ENCODE measurements at places on chromosomes 12 and 14.

GRCh38 chr12:124754949-124755800 lies 108.5 kb downstream of the SCARB1 start:
- peaks cover 11% of the 10 kb centered on the region for H3K27me3 ChIP-seq
- DNase-seq = no peak
- peaks cover 4% of the 10 kb centered on the region for H3K4me1 ChIP-seq
- H3K4me3 ChIP-seq = no peak overlapping the region
- H3K36me3 ChIP-seq = no peaks in the 10 kb centered on the region

GRCh38 chr12:121388421-121388981 lies 11.4 kb upstream of the RNF34 start:
- no peaks in the 10 kb centered on the region for H3K27me3 ChIP-seq
- H3K27ac ChIP-seq = no peak overlapping the region
- no peaks in the 10 kb centered on the region for H3K36me3 ChIP-seq

- H3K4me1 ChIP-seq = peaks cover 18% of the 10 kb centered on the region
- peak overlapping the region; percentile 82 for H3K27ac ChIP-seq
- peaks cover 15% of the 10 kb centered on the region for H3K36me3 ChIP-seq
- peak overlapping the region; percentile 98 for H3K4me3 ChIP-seq
These were observed 1.5 kb downstream of the PLEKHA5 start for GRCh38 chr12:19131025-19131444.

- no peaks in the 10 kb centered on the region for H3K4me1 ChIP-seq
- H3K27me3 ChIP-seq = no peaks in the 10 kb centered on the region
- no peak for DNase-seq
- H3K4me3 ChIP-seq = no peak overlapping the region
These were observed 543.9 kb upstream of the LRFN5 start for GRCh38 chr14:41062826-41063225.

DNA sequence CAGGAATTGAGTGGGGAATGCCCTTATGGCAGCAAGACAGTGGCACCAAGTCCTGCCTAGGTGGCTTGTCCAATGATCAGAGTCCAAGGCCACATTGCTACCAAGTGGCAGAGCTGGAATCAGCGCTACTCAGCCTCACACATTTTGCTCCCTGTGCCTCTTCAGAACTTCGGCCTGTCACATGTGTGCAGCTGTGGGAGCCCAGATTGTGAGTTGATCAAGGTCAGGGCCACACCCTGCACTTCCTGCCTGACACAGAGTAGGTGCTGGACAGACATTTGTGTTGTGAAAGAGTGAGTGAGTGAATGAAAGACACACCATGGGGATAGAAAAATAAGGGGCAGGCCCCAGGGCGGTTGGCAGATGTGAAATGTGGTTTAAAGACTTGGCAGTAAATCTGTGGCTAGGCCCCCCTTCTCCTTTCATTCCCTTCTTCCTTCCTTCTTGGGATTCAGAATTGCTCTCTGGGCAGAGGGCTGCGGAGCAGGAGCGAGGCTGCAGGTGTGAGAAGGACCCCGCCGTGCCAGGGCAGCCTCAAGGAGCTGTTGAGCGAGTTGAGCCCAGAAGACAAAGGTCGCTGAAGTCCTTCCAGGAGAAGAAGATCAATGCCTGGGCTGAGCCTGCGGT lies 83.5 kb downstream of the SLC25A47 start:
- H3K27me3 ChIP-seq = no peaks in the 10 kb centered on the region
- DNase-seq = no peak
- peaks cover 10% of the 10 kb centered on the region for H3K4me1 ChIP-seq
- peaks cover 3% of the 10 kb centered on the region for H3K36me3 ChIP-seq

GRCh38 chr14:65206078-65206447 lies 103.7 kb upstream of the MAX start:
- DNase-seq = no peak
- H3K36me3 ChIP-seq = no peaks in the 10 kb centered on the region
- H3K27me3 ChIP-seq = peaks cover 3% of the 10 kb centered on the region
- no peak overlapping the region for H3K4me3 ChIP-seq
- peaks cover 13% of the 10 kb centered on the region for H3K4me1 ChIP-seq

DNA sequence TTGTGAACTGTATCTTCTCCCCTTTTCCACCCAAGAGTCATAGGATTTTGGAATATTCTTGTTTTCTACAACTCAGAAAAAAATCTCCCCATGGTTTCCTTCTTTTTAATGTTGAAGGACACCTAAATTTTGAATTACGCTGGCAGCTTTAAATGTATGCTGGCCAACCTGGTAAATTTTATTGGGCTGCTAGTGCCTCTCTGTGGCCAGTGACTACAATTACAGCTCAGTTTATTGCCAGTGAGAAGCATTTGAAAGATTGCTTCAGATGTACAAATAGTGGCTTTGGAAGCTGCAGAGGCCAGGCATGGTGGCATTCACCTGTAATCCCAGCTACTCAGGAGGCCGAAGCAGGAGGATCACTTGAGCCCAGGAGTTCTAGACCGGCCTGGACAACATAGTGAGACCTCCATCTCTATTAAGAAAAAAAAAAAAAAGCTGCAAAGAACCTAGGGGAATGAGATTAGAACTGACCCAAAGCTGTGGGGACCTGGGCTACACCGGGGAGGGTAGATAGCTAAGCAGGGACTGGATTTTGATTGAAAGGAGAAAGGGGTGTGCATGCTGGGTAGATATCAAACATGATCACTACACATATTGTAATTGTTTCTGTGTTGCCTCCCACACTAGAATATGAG lies 7.6 kb upstream of the RAB21 start:
- H3K4me1 ChIP-seq = no peaks in the 10 kb centered on the region
- H3K27me3 ChIP-seq = no peaks in the 10 kb centered on the region
- no peak overlapping the region for H3K4me3 ChIP-seq
- no peaks in the 10 kb centered on the region for H3K36me3 ChIP-seq
- H3K27ac ChIP-seq = no peak overlapping the region

- peaks cover 4% of the 10 kb centered on the region for H3K27me3 ChIP-seq
- no peak for DNase-seq
- H3K4me3 ChIP-seq = no peak overlapping the region
- no peak overlapping the region for H3K27ac ChIP-seq
- peaks cover 8% of the 10 kb centered on the region for H3K36me3 ChIP-seq
- peaks cover 20% of the 10 kb centered on the region for H3K4me1 ChIP-seq
These were observed 4.5 kb downstream of the NOVA1 start for GRCh38 chr14:26593357-26593756.

DNA sequence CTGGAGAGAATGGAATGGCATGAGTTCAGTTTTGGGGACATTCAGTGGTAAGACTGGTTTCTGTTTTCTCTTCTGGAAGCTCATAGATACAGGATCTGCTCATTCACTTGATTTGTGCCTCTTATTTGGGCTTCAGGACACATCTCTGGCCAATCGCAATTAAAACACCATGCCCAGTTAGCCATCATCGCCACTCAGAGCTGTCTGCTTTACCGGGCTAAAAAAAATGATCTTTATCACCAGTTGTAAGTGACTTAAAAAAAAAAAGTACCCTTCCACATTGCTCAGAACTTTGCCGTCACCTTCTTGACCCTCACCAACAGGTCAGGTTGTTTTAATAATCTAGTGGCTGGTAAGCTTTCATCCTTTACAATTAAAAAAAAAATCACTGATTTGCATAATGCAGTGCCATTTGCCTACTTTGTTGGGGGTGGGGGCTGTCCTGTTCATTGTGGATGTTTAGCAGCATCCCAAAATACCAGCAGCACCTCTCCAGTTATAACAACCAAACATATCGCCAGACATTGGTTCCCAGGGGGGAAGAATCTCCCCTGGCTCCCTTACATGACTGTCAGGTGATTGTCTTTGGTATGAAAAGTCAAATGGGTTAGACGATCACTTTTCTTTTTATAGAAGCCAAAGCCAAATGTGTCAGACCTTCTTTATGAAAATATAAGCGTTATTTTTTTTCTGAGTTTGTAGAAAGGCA lies 150.1 kb downstream of the PRKCH start:
- peaks cover 50% of the 10 kb centered on the region for H3K4me1 ChIP-seq
- peak overlapping the region; percentile 30 for H3K27ac ChIP-seq
- H3K4me3 ChIP-seq = no peak overlapping the region
- H3K36me3 ChIP-seq = peaks cover 4% of the 10 kb centered on the region

GRCh38 chr12:116621194-116621593 lies 62.0 kb downstream of the MAP1LC3B2 start:
- no peak for DNase-seq
- peaks cover 9% of the 10 kb centered on the region for H3K27me3 ChIP-seq
- H3K4me1 ChIP-seq = peaks cover 12% of the 10 kb centered on the region

GRCh38 chr12:11694528-11694927 lies 45.1 kb downstream of the ETV6 start:
- H3K4me3 ChIP-seq = no peak overlapping the region
- peaks cover 23% of the 10 kb centered on the region for H3K36me3 ChIP-seq
- DNase-seq = no peak
- peaks cover 3% of the 10 kb centered on the region for H3K27me3 ChIP-seq
- peaks cover 33% of the 10 kb centered on the region for H3K4me1 ChIP-seq
- H3K27ac ChIP-seq = no peak overlapping the region

DNA sequence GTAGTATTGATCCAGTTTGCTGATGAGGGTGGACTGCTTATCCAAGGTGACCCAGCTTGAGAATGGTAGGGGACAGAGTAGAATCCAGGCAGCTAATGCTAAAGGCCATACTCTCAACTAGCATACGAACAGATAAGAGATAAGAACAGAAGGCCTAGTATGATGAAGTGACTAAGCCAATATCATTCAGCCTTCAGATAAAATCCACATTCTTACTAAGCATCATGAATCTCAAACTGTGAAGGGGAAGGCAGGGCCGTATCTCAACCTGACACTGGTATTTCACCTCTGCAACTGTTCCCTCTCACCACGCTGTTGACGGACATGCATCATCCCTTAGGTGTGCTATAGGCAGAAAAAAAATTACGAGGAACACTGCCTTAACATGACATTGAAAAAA lies 8.1 kb upstream of the CKAP4 start:
- H3K4me1 ChIP-seq = peaks cover 5% of the 10 kb centered on the region
- H3K4me3 ChIP-seq = no peak overlapping the region
- H3K27ac ChIP-seq = no peak overlapping the region
- DNase-seq = no peak
- no peaks in the 10 kb centered on the region for H3K27me3 ChIP-seq
- no peaks in the 10 kb centered on the region for H3K36me3 ChIP-seq

GRCh38 chr12:89935850-89936249 lies 227.2 kb upstream of the ATP2B1 start:
- H3K36me3 ChIP-seq = no peaks in the 10 kb centered on the region
- peaks cover 5% of the 10 kb centered on the region for H3K4me1 ChIP-seq
- no peak overlapping the region for H3K4me3 ChIP-seq
- no peaks in the 10 kb centered on the region for H3K27me3 ChIP-seq
- H3K27ac ChIP-seq = no peak overlapping the region

GRCh38 chr14:103121846-103122584 lies 1.2 kb upstream of the TNFAIP2 start:
- peaks cover 28% of the 10 kb centered on the region for H3K4me1 ChIP-seq
- DNase-seq = peak; percentile 79
- H3K36me3 ChIP-seq = peaks cover 3% of the 10 kb centered on the region
- H3K27ac ChIP-seq = peak overlapping the region; percentile 88

DNA sequence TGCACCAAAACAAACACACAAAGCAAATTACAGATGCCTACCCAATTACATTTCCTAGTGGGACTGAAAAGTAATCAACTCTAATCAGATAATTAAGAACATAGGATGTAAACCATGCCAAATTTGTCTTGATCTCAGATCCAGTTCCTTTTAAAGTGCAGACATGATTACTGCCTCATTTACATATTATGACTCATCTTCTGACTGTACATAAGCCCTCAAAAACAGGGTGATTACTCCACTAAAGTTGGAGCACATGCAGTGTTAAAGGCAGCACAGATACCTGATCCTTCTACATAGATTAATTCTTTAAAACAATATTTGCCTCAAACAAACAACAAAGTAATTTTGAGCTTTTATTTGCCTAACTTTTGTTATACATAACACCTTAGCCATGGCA lies 337.2 kb downstream of the RPS29 start:
- H3K27me3 ChIP-seq = no peaks in the 10 kb centered on the region
- no peak overlapping the region for H3K27ac ChIP-seq
- no peaks in the 10 kb centered on the region for H3K4me1 ChIP-seq
- DNase-seq = no peak

DNA sequence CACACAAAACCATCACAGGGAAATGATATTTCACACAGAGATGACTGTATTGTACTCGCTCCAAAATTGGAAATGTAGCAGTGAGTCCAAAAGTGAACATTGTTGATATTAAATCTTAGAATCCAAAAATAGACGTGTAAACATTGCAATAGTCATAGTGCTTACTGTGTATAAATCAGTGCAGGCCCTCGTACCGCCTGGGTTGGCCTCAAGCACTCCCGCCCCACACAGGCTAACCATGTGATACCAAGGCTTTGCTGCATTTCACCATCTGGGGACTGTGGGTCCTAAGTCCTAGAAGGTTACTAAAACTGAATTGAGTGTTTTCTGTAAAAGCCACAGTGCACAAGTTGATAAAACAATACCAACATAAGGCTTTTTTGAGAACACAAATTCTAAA lies 107.3 kb downstream of the PPP2R5E start:
- peaks cover 3% of the 10 kb centered on the region for H3K27me3 ChIP-seq
- H3K4me1 ChIP-seq = peaks cover 52% of the 10 kb centered on the region
- no peak overlapping the region for H3K4me3 ChIP-seq
- no peak overlapping the region for H3K27ac ChIP-seq

- H3K4me1 ChIP-seq = peaks cover 19% of the 10 kb centered on the region
- no peak for DNase-seq
- no peaks in the 10 kb centered on the region for H3K27me3 ChIP-seq
These were observed 29.8 kb upstream of the AP4S1 start for GRCh38 chr14:30995689-30996088.

GRCh38 chr12:108316176-108317086 lies 22.7 kb downstream of the CMKLR1 start:
- H3K27me3 ChIP-seq = peaks cover 10% of the 10 kb centered on the region
- H3K27ac ChIP-seq = peak overlapping the region; percentile 80
- no peaks in the 10 kb centered on the region for H3K36me3 ChIP-seq
- H3K4me1 ChIP-seq = peaks cover 45% of the 10 kb centered on the region
- no peak overlapping the region for H3K4me3 ChIP-seq

- H3K4me1 ChIP-seq = no peaks in the 10 kb centered on the region
- no peak overlapping the region for H3K27ac ChIP-seq
- H3K4me3 ChIP-seq = no peak overlapping the region
- peaks cover 1% of the 10 kb centered on the region for H3K27me3 ChIP-seq
These were observed 117.6 kb downstream of the SUDS3 start for GRCh38 chr12:118493962-118494361.

- DNase-seq = no peak
- peaks cover 4% of the 10 kb centered on the region for H3K27me3 ChIP-seq
- no peak overlapping the region for H3K27ac ChIP-seq
- no peaks in the 10 kb centered on the region for H3K4me1 ChIP-seq
These were observed 42.2 kb upstream of the SLC6A13 start for GRCh38 chr12:304805-305204.

GRCh38 chr12:131177599-131177998 lies 223.9 kb downstream of the ADGRD1 start:
- no peak for DNase-seq
- no peaks in the 10 kb centered on the region for H3K4me1 ChIP-seq
- no peaks in the 10 kb centered on the region for H3K27me3 ChIP-seq
- H3K27ac ChIP-seq = no peak overlapping the region
- H3K4me3 ChIP-seq = no peak overlapping the region

GRCh38 chr14:77864085-77864484 lies 64.2 kb downstream of the ADCK1 start:
- H3K4me3 ChIP-seq = no peak overlapping the region
- no peak overlapping the region for H3K27ac ChIP-seq
- peaks cover 12% of the 10 kb centered on the region for H3K36me3 ChIP-seq
